ENCODE measurements at places on chromosomes 4 and X.

DNA sequence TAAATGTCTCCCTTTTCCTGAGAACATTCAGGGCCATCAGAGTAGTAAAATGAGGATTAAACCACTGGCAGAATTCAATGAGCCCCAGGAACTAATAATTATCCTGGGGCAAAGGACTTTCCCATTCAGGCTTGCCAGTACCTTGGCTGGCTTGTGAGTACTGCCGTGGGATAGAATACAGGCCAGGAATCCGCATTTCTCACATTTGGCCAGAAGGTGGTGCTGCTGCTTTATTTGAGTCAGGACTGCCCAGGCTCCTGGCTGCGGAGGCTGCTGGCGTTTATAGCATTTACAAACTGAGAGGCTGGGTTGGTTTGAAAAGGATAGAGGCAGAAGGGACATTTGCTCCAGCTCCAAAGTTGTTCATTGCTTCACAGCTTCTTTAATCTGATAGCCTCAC lies 91.4 kb downstream of the RTL9 start:
- DNase-seq, result peak; percentile 29

DNA sequence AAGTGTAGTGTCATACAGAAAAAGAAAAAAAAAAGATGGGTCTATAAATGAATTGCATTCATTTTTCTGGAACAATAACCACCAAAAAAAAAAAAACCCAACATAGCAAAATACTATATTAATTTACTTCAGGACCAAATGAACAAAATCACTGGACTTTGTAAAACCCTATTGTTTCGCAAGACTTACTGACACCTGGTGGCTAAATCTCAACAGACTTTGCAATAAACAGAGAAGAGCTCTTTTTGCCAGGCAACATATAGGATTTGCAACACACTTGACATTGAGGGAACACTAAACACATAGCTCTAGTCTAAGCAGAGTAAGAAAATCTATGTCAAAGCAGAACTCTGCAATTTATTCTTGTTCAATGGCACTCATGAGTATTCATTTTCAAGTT lies 990.2 kb downstream of the STPG2 start:
- DNase-seq, result no peak

- DNase-seq, result no peak
Observed at GRCh38 chr4:18850867-18851266, 829.3 kb upstream of the LCORL start.

- DNase-seq, result no peak
Observed at GRCh38 chrX:97931586-97931985, 1047.9 kb downstream of the RPA4 start.
